ENCODE measurements at places on chromosomes 6 and 20.
A peak's percentile ranks its signal among the peaks of the same experiment; 100 is the strongest.

DNA sequence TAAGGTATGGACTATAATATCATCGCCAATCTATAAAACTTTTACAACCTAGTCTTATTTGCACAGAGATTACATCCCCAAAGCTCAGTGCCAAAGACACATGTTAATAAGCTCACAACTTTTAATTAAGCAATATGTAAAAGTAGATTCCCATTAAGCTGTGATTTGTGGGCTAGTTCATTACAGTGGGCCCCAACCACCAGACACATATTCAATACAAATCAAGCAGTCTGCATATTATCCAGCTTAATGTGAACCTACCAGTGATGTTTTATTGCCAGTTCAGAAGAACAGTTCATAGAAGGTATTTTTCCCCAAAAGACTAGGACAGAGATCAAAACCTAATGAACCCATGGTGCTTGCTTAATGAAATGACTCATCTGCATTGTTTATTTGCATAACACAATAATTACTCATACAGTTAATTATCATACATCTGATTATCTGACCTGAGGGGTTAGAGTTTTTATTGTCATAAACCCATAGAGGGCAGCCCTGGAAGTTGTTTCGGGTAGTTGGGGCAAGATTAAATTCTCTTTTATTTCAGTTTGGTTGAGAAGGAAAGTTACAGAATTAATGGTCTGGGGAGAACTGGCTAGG lies 831.0 kb downstream of the TFAP2A start:
- H3K27me3 ChIP-seq = no peaks in the 10 kb centered on the region
- no peaks in the 10 kb centered on the region for H3K4me1 ChIP-seq
- no peak for DNase-seq
- no peaks in the 10 kb centered on the region for H3K36me3 ChIP-seq

DNA sequence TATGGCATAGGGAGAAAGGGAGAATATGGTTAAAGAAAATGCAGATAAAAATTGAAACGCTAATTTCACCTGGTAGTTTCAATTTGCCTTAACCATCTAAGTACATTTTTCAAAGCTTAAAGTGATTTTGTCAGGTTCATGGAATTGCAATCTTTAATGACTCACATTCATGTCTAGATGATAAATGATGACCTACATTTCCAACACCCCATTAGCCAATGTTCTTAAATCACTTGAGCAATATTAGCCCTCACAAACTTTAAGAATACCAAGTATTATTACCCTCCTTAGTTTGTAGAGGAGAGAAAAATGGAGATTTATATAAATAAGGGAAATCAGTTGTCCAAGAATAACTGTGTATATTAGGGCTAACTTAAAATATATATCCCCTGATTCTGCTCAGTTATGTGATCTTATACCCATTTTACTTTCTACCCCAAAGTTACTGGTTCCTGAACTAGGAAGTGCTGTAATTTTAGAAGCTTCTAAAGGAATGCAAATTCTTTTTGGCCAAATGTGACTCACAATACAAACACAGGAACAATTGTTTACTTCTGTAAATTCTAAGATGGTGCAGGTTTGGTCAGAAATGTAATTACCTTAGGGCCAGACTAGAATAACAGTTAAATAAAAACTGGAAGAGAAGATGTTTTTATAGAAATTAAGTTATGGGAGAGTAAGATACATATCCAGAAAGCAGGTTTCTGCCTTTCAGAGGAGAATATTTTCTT lies 34.5 kb downstream of the TPBG start:
- no peaks in the 10 kb centered on the region for H3K4me1 ChIP-seq
- H3K27me3 ChIP-seq = no peaks in the 10 kb centered on the region
- DNase-seq = no peak

- H3K4me3 ChIP-seq = no peak overlapping the region
- H3K27me3 ChIP-seq = peaks cover 17% of the 10 kb centered on the region
- no peaks in the 10 kb centered on the region for H3K36me3 ChIP-seq
- no peak overlapping the region for H3K27ac ChIP-seq
- no peak for DNase-seq
These were observed 11.4 kb upstream of the MMS22L start for GRCh38 chr6:97294451-97294850.

DNA sequence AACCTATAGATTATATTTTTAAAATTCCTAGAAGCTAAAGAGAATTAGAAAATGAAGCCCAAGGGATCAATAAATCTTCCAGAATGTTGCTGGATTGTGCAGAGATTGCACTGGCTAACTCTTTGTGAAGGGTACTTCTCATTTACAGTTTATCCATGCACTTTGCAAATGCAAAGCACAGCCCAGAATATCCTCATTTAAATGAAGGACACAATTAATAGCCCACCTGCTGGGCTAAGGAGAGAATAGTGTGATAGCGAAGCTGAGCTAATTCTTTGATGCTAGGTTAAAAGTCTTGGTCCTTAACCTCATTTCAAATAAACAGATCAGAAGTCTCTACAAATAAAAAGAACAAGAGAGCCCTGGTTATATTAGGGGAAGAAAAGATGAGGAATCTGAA lies 72.5 kb downstream of the SMPDL3A start:
- no peaks in the 10 kb centered on the region for H3K4me1 ChIP-seq
- H3K36me3 ChIP-seq = no peaks in the 10 kb centered on the region
- H3K27ac ChIP-seq = no peak overlapping the region
- no peak for DNase-seq

GRCh38 chr6:6583836-6584235 lies 4.7 kb upstream of the LY86 start:
- H3K4me1 ChIP-seq = peaks cover 24% of the 10 kb centered on the region
- no peak overlapping the region for H3K27ac ChIP-seq
- H3K36me3 ChIP-seq = peaks cover 4% of the 10 kb centered on the region

DNA sequence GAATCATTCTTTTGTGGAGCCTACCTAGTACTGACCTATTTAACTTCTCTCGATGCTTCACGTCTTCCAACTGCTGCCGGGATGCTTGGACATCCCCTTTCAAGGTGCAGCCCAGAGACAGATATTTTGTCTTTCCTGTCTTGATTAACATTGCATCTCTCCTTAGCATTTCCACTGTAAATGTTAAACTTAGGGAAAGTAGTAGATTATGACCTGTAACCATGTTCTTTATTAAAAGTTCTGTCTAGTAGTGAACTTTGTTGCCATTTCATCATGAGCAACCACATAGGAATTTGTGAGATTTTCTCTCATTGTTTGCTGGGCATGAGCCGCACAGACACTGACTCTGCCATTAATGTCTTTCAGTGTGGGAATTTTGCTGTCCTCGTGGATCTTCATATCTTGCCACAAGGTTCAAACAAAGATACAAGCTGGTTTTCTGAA lies 117.9 kb downstream of the JAG1 start:
- no peaks in the 10 kb centered on the region for H3K27me3 ChIP-seq
- peaks cover 3% of the 10 kb centered on the region for H3K36me3 ChIP-seq
- H3K4me3 ChIP-seq = no peak overlapping the region
- no peak for DNase-seq
- H3K4me1 ChIP-seq = peaks cover 20% of the 10 kb centered on the region
- H3K27ac ChIP-seq = no peak overlapping the region

DNA sequence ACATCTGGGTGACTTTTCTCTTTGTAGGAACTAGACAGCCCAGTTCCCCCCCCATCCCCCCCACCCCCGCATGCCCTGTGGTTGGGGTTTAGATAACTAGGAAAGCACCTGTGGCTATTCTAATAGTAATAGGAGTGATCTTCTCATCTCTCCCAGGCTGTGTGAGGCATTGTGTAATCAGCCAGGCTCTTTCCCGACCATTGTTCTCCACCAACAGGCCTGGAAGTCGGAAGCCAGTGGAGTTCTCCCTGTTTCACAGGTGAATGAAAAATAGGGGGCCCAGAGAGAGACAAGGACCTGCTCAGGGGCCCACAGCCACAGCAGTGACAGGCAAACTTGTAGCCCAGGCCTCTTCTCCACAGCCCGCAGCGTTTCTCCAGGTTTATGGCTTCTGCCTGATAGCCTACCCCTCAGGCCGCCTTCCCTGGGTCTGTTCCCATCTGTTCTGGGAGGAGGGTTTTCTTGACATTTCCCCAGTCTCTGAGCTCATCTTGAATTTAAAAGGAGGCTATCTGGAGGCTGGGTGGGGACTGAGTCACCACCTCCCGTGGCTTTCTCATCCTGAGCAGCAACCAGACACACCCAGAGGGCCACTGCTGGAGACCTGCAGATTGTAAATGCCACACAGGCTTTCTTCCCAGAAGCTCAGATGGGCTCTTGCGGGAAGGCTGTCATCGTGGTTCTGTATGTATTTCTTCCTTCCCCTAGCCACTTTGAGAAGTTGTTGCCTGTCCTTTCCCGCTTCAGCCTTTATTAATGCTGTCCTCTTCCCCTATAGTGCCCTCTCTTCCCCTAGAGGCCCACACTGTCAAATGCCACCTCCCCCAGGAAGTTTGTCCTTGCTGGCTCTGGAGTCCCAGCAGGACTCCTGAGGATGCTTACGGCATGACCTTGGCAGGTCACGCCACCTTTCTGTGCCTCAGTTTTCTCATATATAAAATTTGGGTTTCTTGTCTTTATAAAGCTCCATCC lies 75.9 kb upstream of the MYL9 start:
- H3K36me3 ChIP-seq = no peaks in the 10 kb centered on the region
- peak; percentile 75 for DNase-seq
- peak overlapping the region; percentile 74 for H3K27ac ChIP-seq
- H3K4me1 ChIP-seq = peaks cover 77% of the 10 kb centered on the region
- H3K4me3 ChIP-seq = no peak overlapping the region

All from activated CD4-positive, alpha-beta memory T cell treated with anti-CD3 and anti-CD28 coated beads for 36 hours (primary cell).